NCI-H2171 (cell line): ENCODE measurements at places on chromosomes 12 and 14.

DNA sequence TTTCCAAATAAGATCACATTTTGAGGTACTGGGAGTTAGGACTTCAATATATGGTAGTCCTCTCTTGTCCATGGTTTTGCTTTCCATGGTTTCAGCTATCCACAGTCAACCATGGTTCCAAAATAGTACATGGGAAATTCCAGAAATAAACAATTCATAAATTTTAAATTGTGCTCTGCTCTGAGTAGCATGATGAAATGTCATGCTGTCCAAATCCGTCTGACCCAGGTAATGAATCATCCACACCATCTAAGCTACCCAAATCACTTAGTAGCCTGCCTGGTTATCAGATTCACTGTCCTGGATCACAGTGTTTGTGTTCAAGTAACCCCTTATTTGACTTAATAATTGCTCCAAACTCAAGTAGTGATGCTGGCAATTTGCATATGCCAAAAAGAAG, 197.9 kb downstream of the TMTC3 start:
- DNase-seq = no peak

GRCh38 chr14:102590667-102591099, 1.8 kb upstream of the RCOR1 start:
- DNase-seq = no peak

- DNase-seq = peak; percentile 70
Observed at GRCh38 chr12:57611108-57611826, at the start of gene ARHGEF25. TSS of gene ARHGEF25 (plus strand) at chr12:57611435. CDS start at chr12:57611895, 460 bp downstream.

- DNase-seq = no peak
Observed at GRCh38 chr12:45256721-45257120, 40.8 kb downstream of the ANO6 start.

- no peak for DNase-seq
Observed at GRCh38 chr12:98651328-98651727, 6.2 kb downstream of the APAF1 start.

DNA sequence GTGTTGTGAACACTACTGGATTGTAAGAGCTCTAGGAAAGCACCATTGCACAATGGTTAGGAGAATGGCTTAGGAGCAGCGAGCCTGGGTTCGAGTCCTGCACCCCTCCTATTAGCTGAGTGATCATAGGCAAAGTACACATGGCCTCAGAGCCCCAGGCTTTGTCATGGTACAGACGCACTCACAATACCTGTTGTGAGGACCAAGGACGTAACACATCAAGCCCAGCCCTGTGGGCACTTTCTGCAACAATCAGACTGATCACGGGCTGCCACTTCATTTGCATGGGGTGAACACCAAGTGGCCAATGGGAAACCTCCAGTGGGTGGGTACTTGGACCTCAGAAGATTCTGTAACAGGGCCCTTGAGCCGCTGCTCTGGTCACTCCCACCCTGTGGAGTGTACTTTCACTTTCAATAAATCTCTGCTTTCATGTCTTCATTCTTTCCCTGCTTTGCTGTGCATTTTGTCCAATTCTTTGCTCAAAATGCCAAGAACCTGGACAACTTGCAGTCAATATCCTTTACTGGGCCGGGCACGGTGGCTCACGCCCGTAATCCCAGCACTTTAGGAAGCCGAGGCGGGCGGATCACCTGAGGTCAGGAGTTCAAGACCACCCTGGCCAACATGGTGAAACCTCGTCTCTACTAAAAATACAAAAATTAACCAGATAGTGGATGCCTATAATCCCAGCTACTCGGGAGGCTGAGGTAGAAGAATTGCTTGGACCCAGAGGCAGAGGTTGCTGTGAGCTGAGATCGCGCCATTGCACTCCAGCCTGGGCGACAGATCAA, 28.2 kb downstream of the GLRX5 start:
- DNase-seq = no peak

DNA sequence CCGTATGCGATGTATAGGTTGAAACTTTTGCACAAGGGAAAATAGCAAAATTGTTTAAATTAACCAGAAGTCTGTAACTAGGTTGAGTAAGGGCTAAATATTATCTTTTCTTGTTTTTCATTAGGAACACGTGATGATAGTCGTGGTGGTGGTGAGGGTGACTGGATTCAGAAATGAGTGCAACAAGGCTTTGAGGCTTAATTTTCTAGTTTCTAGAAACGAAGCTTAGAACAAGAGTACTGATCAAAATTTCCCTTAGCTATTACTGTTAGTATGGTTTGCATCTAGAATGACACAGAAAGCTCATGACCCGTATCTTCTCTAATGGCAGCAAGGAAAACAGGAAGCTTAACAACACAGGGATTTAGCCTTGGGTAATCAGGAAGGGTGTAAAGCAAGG, 7.0 kb downstream of the SLIRP start:
- no peak for DNase-seq

DNA sequence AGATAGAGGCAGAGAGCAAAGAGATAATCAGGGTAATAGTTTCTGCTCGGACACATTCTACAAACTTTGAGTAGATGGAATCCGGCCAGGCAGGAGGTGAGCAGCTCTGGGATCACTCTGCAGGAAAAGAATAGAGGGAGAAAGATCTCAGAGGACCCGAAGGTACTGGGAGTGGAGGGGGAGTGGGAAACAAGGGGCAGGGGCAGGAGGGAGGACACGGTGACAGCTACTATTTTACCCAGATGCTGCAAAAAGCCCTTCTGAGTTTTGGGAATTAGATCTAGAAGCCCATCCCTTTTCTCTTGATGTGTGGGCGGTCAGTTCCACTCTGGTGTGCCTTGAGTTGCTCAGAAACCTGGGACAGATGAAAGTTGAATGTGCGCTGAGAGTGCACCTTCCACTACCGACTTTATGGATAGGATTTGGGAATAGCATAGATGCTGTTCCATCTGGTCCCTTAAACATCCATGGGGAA, 556 bp downstream of the GPRC5A start:
- no peak for DNase-seq

GRCh38 chr12:53930591-53931255, 7.9 kb upstream of the HOXC13 start:
- DNase-seq = no peak

DNA sequence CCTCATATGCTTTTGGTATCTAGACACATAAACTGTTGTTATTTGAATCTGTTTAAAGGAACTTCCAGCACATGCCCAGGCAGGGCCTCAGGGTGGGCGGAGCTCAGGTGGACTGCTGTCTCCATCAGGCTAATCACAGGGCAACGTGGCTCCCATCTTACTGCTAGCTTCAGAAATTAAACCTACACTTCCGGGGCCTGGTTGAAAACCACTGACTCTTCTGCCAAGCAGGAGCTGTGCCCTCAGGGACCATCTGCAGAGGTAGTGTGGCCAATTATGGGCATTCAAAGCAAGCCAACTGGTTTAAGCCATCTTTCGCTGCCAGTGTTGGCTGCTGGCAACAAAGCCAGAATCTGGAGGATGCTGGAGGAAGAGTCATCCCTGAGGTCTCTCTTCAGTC, 97.5 kb downstream of the TMX1 start:
- no peak for DNase-seq

GRCh38 chr12:128613837-128614590, 209.7 kb downstream of the SLC15A4 start:
- DNase-seq = no peak

DNA sequence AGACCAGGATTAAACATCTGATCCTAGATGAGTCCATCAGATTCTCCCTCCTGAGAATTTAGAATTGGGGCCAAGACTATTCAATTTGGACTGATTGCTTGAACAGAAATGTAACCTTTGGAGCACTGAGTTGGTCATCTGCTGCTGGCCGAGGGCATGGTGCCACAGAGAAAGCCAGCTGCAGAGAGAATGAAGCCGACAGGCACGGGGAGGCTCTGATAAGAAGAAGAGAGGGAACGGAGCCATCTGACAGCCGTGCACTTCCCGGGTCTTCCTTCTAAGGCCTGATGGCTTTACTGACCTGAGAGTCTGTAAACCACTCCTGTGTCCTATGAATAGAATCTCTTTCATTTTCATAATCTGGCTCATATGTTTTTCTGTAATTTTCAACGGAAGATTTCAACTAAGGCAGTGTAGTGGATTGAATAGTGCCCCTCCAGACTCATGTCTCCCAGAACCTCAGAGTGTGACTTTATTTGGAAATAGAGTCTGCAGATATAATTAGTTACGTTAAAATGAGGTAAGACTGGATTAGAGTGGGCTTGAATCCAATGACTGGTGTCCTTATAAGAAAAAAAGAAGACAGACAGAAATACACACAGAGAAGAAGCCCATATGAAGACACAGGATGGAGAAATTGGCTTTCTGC, 39.1 kb upstream of the FRS2 start:
- DNase-seq = no peak

GRCh38 chr12:104414581-104415341, 42.0 kb upstream of the CHST11 start:
- DNase-seq = no peak

DNA sequence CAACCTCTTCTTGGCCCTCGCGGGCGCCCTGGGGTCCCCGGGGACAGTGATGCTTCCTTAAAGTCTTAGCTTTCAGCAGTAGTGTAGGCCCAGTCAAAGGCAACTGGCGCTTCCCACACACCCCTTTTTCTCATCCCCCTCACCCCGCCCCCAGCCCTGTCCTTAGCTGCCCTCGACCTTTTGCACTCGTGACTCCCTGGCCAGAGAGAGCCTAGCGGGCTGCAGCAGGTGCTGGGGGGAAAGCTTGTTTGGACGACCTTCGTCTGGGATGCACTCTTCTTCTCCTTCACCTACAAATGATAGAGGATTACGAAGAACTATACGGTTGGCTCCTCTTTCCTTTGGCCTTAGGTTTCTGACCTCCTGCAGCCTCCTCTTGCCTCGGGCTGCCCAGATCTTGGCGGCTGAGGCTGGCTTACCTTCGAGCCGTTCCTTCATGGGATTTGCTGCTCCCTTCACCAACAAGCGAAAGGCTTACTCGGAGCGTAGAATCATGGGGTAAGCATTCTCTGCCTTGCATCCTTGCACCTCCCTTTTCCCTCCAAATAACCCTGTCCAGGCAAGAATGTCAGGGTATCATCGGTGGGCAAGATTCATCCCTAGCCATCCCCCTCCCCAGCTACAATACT, 815 bp downstream of the COQ10A start:
- no peak for DNase-seq

DNA sequence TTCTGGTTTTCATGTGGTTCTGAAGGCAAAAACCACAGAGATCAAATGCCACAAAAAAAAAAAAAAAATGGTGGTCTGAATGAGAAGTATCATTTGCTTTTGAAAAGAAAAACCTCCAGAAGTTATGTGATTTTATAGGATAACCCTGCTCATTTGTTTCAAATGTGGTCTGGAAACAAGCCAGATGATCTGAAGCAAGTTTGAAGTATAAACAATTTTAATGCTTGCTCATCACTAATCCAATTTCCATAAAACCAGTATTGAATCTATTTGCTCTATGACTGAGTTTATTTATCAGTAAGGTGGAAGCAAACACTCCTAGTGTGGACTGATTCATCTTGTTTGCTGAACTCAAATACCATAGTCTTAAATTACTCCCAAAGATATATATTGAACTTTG, 407.3 kb upstream of the FLRT2 start:
- DNase-seq = no peak

GRCh38 chr12:77788231-77789168, 42.2 kb upstream of the NAV3 start:
- no peak for DNase-seq

- peak; percentile 58 for DNase-seq
Observed at GRCh38 chr12:64682572-64683277, 72.4 kb downstream of the RASSF3 start.

DNA sequence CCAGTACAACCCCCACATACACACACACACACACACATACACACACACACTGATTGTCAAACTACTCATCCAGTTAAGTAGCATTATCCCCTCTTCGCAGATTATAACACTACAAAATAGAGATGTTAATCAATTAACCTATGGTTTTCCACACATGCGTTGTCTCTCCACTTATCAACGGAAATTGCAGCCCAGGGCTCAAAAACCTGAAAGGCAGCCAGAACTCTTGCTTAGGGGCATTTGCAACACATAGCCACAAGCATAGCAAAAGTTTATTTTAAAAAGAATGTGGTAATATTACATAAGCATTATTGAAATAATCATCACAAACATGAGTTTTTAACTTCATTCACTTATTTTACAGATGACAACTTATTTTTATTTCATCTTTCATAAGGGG, 265.8 kb downstream of the SLC16A7 start:
- no peak for DNase-seq

DNA sequence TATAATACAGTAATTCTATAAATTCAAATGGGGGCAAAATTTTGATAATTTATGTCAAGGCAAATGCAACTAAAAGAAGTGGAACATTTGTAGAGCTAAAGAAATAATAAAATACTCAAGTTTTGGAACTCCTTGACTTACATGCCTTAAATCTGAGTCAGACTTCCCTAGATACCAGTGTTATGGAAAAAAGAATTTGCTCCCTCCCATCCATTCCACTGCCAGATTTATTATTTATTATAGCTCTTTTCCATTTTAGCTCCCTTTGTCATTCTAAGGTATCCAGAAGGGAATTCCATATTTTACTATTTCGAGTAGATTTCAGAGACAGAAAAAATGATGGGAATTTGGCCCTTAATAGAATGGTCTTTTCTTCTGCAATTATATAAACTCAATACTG, 44.0 kb downstream of the RHOJ start:
- no peak for DNase-seq

DNA sequence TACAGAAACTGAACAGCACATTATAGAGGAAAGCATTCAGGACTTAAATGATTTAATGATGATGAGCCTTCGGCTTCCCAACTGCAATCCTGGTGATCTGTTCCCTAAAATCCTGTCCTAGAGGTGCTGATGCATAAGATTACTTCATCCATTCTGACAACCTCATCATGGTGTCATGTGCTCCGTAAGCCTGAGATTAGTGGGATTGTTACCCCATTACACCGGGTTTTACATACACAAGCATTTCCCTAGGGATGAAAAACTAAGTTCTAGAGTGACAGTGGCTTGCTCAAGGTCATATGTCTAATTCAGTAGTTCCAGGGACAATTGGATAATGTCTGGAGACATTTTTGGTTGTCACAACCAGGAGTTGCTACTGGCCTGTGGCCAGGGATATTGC, 2.5 kb upstream of the RNASE13 start:
- no peak for DNase-seq

DNA sequence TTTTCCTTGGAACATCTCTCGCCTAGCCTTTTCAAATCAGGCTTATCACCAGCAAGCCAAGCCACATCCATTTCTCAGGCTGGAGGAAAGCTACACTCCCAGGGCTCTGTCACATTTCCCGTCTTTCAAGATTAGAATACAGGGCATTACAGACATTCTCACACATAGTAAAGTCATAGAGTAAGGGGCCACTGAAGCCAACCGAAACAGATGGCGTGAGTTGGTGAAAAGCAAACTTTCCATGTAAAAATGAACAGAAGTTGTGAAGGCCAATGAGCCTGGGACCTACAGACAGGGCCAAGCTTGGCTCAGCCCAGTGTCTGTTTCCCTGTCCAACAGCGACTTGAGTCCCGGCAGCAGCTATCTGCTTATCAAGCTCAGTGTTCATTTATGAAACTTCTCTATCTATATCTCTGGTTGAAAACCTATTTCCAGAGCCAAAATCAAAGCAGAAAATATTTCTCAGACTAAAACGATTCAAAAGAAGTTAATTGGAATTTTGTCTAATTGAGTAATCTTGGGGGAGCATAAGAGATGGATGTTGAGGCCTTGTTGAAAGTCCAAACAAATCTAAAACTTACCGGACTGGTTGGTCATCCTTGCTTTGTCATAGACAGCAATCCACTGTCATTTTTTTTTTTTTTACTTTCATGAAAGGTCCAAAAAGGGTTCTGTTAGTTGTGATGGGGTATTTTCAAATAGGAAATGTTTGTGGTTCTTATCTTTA, 105.6 kb downstream of the DAAM1 start:
- no peak for DNase-seq
